ENCODE measurements at places on chromosomes 1 and 21.

GRCh38 chr21:43609501-43610340 lies 49.6 kb downstream of the HSF2BP start:
- no peak for DNase-seq

DNA sequence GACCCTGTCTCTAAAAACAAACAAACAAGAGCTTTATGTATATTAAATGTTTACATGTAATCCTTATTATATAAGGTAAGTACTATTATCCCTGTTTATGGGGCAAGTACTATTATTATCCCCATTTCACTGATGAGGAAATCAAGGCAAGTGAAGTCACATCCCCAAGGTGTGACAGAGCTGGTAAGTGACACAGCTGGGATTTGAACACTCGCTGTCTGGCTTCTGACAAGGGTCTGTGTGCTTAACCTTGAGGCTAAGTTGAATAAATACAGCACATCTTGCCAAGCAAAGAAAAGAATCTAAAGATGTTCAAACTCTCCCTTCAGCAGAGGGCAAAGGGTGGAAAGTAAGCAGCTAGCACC lies 167.9 kb upstream of the IRF2BP2 start:
- no peak for DNase-seq

DNA sequence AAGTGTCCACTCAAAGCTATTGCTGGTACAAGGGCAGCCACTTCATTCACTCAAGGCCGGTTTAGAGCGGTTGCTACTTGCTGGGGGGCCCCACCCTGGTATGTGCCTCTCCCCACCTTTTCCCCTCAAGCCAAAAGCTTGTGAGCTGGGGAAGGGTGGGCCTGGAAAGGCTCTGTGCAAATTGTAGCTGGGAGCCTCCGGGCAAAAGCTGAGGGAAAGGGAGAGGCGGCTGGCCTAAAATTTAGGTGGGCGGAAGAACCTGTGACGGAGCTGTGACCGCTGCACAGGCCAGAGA lies 306 bp upstream of the SH3D21 start:
- DNase-seq, result no peak

DNA sequence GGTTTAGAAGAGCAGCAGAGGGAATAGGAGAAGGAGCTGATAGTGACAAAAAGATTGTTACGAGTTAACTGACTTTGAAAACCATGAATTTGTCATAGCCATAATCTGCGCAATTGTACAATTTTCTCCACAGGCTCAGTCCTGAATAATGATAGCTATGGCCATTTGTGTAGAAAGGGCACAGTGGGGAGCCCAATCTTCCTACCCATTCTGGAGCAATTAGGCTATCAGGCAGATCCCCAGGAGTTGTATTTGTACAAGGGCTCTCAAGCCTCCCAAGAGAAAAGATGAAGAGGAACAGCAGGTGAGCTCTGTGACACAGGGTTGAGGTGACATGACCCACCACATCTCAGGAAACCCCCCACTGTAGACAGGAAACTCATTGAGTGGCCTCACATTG lies 42.1 kb upstream of the SAMD13 start:
- no peak for DNase-seq

DNA sequence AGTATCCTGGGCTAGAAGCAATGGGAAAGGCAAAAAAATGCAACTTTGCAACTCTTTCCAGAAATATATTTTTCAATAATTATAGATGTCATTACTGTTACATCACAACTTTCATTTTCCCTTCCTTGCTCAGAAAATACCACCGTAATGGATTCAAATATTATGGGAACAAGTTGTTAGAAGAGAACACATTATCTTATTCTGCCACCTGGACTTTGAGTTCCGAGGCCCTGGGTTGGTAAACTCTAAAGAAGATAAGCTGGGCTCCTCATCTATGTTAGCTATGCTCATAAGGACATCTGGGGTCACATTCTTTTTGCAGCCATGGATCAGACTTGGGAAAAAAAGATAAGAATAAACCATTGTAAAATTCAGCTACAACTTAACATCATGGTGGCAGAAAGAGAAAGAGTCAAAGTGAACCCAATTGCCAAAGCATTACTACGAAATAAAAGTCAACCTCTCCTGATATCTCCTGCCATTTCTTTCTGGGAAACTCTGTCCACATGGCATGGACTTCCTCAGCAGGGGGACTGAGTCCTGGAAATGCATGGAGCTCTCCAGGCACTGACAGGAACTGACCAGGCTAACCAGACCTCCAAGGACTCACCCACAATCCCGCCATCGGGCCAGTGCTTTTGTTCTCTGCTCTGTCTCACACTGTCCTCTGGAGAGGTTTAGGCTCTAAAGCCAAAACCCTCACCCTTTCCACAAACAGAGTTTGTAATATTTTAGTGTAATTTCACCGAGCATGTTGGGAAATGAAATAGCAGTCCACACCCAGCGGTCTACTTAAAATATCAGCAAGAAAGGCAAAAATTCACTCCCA lies 499.1 kb upstream of the RUNX1 start:
- no peak for DNase-seq

- no peak for DNase-seq
Observed at GRCh38 chr1:168453056-168453455, 90.7 kb downstream of the XCL2 start.

GRCh38 chr21:21187579-21187978 lies 189.4 kb downstream of the NCAM2 start:
- DNase-seq, result peak; percentile 30

- DNase-seq, result no peak
Observed at GRCh38 chr1:104624538-104624937, 874.8 kb downstream of the AMY1C start.

- peak; percentile 84 for DNase-seq
Observed at GRCh38 chr1:15678578-15678977, 5.5 kb upstream of the PLEKHM2 start.

- no peak for DNase-seq
Observed at GRCh38 chr1:9059891-9060744, 9.3 kb downstream of the SLC2A5 start.

DNA sequence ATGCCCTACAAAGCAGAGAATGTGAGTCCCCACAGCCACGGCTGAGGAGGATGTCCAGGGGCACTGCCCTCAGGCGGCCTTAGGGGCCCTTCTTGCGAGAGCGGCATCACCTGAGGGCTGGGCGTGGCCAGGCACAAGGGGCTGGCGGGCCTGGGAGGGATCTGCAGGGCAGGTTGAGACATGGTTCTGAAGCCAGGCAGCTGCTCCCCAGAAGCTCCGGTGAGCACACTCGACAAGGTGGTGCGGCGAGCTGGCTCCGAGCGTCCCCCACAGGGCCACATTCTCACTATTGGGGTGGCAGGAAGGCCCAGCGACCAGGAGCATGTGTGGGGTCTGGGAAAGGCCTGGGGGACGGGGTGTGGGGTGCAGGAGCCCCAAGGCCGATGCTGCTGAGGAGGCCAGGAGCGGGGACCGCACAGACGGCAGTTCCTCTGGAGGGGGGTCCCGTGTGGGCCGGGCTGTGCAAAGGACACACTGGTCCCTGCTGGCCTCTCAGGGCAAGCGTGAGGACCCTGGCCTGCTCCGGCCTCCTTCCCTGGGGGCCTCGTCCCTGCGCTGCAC lies 47.2 kb downstream of the MORN1 start:
- DNase-seq, result no peak

DNA sequence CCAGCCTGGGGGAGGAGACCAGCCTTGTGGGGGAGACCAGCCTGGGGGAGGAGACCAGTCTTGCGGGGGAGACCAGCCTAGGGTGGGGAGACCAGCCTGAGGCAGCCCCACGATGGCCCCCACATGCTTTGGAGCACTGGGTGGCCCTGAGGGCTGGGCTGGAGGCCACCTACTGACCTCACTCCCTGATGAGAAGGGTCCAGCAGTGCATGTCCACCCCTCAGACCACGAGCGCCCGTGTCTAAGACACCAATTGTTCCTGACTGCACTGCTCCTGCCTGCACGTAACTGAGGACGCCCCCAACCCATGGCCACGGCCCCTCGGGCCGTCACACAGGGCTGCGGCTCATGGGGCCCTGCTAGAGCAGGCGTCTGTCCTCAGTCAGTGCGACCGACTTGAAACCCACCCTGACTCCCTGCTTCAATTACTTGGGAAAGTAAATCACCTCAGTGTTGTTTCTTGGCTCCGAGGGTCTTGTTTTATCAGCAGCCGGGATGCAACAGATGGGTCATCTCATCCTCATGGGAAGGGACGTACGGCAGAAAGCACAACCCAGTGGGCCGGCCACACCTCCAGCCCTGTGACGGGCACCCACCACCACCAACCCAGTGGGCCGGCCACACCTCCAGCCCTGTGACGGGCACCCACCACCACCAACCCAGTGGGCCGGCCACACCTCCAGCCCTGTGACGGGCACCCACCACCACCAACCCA lies at the start of gene SPATC1L:
Gene SPATC1L (minus strand): TSS at position 550 of the 715 bp plus-strand sequence. CDS start 1,643 bp downstream, outside the sequence.
- DNase-seq, result peak; percentile 89

GRCh38 chr1:86583593-86583992 lies 36.7 kb downstream of the CLCA4 start:
- no peak for DNase-seq

GRCh38 chr1:40241362-40241761 lies 6.4 kb upstream of the TMCO2 start:
- DNase-seq, result no peak

DNA sequence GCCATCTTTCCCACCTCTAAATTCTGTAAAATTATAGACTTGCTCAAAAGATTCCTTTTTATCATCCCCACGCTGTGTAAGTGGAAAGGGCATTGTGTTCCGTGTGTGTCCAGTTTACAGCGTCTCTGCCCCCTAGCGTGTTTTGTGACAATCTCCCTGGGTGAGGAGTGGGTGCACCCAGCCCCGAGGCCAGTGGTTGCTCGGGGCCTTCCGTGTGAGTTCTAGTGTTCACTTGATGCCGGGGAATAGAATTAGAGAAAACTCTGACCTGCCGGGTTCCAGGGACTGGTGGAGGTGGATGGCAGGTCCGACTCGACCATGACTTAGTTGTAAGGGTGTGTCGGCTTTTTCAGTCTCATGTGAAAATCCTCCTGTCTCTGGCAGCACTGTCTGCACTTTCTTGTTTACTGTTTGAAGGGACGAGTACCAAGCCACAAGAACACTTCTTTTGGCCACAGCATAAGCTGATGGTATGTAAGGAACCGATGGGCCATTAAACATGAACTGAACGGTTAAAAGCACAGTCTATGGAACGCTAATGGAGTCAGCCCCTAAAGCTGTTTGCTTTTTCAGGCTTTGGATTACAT lies 61.9 kb downstream of the POFUT2 start:
- DNase-seq, result no peak

DNA sequence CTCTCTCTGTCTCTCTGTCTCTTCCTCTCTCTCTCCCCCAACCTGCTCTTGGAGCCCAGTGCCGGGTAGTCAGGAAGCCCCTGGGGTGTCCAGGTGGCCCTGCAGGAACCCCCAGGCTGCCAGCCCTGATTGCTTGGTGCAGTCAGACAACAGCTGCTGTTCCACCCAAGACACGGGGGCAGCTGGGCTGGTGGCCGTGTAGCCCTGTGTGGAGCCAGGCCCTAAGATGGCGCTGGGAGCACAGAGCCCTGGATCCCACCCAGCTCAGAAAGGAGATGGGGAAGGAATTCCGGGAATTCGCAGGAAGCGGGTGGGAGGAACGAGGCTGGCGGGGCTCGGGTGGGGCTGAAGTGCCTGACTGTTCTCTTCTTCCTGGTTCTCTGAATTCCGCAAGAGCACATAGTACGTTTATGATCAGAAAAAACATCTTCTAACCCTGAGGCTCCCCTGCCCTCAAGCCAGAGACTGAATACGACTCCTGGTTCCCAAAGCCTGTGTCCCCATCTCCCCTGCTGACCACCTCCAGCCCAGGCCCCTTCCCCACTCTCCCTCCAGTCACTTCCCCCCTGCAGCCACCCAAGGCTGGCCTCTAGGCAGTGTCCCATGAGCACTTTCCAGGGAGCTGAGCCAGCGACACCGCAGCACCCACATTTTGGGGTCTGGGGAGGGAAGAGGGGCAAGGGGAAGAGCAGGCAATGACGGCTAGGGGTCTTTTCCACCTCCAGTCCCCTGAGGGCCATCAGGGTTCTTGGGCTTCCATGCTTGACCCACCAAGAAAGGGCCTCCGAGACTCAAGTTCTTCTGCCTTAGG lies 55.0 kb downstream of the WNT9A start:
- DNase-seq, result no peak

GRCh38 chr1:45359882-45360513 lies 19.8 kb upstream of the MUTYH start:
- peak; percentile 59 for DNase-seq

- DNase-seq, result no peak
Observed at GRCh38 chr1:25765923-25766589, 33.9 kb upstream of the SELENON start.

DNA sequence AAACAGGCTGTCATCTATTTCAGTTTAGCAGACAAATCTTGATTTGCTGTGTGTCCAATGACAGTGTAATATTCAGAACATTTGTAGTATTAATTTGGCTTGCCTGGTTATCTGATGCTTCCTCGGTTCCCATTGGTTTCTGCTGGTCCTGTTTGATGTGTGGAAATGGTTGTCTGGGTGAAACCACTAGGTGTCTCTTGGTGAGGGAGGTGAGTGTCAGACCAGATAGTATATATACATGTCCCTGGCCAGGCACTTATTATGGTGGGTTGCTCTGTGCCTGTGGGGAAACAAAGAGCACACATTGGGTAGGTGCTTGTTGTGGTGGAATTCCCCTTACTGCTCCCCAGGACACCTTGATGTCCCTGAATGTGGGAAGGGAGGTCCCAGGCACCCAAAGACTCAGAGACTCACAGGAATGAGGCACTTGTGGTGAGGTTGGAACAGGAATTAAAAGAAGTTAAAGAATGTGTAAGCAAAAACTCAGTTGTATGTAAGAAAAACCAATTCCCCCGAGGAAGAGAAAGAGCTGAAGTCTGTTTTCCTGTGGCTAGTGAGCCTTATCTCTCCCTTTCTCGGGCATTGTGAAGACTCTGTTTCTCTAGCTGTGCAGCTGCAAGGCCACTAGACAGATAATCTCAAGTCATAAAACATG lies 1519.1 kb downstream of the BRINP3 start:
- no peak for DNase-seq

- DNase-seq, result no peak
Observed at GRCh38 chr1:90133133-90133532, 138.2 kb downstream of the ZNF326 start.

GRCh38 chr1:234504969-234505768 lies 26.2 kb upstream of the TARBP1 start:
- no peak for DNase-seq

DNA sequence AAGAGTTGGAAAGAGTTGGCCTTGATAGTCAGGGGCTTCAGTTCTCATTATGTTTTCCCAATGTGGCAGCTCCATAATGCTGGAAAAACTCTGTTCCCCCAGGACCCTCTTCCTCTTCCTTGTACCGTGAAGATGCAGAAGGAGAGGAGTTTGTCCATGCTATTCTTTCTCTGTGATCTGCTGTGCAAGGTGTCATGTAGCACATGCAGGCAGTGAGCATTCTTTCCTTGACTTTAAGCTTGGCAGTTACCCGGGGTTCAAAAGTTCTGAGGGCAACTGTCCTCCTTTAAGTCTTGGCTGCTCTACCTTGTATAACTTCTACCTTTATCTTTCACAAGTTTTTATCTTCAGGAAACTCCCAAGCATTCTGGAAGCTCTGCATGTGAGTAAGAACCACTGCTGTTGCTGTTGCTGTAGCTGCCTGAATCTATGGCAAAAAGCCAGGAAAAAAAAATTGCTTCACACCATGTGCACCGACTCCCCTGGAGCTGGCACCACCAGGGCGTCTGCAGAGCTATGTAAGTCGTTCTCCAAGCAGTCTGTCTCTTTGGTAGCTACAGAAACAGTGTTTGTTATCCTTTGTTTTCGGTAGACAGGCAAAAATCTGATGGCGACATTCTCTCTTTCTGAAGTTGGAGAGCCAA lies 42.7 kb upstream of the SLC16A1 start:
- DNase-seq, result peak; percentile 56
